ENCODE measurements at places on chromosomes 1 and 21.

GRCh38 chr1:169809370-169810095, 14.8 kb upstream of the METTL18 start:
- DNase-seq, result peak; percentile 73

- no peak for DNase-seq
Measured at GRCh38 chr1:44834328-44834727, 8.7 kb downstream of the PTCH2 start.

DNA sequence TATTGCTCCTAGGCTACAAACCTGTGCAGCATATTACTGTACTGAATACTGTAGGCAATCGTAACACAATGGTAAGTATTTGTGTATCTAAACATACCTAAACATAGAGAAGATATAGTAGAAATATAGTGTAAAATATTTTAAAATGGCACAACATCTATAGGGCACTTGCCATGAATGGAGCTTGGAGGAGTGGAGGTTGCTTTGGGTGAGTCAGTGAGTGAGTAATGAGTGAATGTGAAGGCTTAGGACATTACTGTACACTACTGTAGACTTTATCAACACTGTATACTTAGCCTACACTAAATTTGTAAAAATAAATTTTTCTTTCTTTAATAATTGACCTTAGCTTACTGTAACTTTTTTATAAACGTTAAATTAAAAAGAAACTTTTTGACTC, 7.9 kb downstream of the LEFTY2 start:
- no peak for DNase-seq

- peak; percentile 98 for DNase-seq
Measured at GRCh38 chr1:168466092-168466713, 77.6 kb downstream of the XCL2 start.

DNA sequence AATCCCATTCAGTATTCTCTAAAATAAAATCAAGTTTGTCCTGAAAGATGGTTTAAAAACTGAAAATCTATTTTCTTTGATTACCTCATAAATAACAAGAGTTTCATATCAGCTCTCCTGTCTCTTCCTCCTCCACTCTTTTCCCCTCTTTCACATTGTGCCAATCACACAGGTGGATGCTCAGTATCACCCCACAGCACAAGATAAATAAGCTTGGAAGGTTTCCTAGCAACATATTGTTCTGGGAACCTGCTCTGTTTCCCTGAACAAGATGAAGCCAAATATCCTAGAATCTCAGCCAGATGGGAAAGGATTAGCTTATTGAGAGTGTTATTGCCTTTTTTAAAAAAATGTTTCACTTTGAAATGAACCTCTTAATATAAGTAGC, 45.7 kb upstream of the CACYBP start:
- peak; percentile 71 for DNase-seq

GRCh38 chr1:234065794-234066447, 161.4 kb downstream of the SLC35F3 start:
- DNase-seq, result peak; percentile 51

GRCh38 chr21:44907225-44907965, 13.3 kb downstream of the ITGB2 start:
- no peak for DNase-seq

GRCh38 chr21:41597227-41597626, 89.3 kb upstream of the TMPRSS2 start:
- no peak for DNase-seq

DNA sequence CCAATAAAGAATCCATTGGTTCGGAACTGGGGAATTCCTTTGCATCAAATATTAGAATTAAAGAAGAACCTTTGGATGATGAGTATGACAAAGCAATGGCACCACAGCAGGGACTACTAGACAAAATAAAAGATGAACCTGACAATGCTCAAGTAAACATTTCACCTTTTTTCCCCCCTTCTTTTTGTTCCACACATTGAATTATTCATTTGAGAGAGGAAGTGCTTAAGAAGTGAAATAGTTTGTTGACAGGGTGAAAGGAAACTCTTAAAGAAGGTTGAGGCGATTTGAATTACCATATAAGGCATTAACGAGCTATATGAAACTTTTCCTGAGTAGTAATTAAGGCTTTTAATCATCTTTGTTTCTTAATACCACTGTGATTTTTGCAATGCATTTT, 93.1 kb downstream of the ZMYM4 start:
- DNase-seq, result no peak

DNA sequence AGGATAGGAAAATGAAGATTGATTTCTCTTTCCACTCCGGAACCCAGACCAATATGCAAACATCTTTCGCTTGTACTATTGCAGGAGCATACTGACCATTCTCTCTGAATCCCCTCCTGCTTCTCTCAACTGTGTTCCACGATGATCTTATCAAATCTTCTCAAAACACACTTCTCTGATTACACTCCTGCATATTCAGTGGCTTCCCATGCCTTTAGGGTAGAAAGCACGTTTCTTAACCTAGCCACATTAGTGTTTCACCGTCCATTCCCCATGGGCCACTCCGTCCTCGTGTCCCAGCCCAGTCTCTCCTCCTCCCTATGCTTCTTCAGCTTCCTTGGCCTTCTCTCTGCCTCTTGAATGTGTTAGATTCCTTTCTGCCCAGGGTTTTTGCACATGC, 198.5 kb downstream of the ZP4 start:
- no peak for DNase-seq

- DNase-seq, result no peak
Measured at GRCh38 chr1:245332085-245332484, 177.3 kb downstream of the KIF26B start.

DNA sequence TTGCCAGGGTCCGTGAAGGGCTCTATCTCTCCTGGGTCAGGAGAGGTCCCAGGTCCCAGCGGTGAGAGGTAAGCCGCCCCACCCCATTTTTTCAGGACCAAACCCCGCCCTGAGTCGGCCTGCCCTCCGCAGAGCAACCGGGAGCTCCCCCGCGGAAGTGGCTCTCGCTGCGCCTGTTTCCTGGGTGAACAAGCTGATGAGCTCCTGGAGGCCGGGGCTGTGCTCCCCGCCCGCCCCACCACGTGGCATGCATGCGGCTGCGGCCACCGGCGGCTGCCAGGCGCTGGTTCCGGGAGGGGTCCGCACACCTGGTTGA, 32.0 kb downstream of the ZBTB17 start:
- DNase-seq, result no peak

GRCh38 chr1:3545363-3546047, 65.8 kb downstream of the MEGF6 start:
- no peak for DNase-seq

DNA sequence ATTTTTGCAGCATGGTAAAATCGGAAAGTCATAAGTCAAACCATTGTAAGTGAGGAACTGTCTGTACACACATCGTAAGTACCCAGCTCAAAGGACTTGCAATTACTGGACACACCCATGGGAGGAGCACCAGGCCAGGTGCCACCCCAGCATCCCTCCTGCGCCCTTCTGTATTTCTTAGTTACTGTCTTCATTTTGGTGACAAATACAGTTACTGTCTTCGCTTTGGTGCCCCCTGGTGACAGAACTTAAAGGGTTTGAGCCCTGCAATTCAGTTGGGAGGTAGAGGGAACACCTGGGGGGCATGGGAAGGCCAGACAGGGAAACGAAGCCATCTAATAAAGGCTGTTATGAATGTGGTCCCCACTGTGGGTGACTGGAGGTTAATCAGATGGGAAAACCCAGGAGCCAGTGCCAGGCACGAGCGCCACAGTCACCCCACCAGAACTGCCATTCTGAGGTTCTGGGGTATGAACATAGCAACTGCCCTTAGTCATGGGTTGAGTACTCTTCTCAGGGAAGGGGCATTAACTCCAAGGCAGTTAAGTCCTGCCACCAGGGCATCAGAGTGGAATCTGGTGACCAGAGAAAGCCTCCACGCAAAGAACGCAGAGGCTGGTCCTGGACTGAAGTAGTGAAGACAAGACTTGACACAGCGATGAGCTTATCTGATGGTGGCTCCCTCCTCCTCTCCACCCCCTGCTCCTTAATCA, 612.9 kb downstream of the PTPRU start:
- DNase-seq, result peak; percentile 40

GRCh38 chr21:45644041-45644906, 749 bp downstream of the PCBP3 start:
- DNase-seq, result peak; percentile 64

DNA sequence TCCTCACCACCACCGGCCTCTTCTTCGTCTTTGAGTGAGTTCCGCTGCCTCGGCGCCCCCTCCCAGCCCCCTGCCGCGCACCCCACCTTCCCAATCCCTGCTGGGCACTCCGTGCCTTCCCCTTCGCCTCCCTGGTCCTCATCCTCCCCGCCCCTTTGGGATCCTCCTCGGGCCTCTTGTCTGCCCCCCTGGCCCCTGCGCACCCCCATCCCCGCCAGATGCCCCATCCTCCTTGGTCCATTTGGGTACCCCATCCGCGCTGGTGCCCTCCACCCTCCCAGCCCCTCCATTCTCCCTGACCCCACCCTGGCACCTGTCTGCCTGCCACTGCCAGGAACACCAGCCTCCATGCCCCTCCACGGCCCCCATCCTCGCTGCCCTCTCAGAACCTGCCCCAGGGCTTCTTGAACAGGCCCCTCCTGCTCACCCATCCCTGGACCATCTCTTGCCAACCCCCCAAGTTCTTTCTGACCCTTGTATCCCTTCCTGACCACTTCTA, 667 bp downstream of the ZDHHC18 start:
- no peak for DNase-seq

- DNase-seq, result peak; percentile 77
Measured at GRCh38 chr21:41631564-41632461, 123.9 kb upstream of the TMPRSS2 start.

- DNase-seq, result no peak
Measured at GRCh38 chr1:43359696-43360095, 915 bp downstream of the CDC20 start.

GRCh38 chr1:86708920-86709319, 4.5 kb downstream of the SH3GLB1 start:
- DNase-seq, result no peak

GRCh38 chr1:164937291-164937690, 378.3 kb downstream of the PBX1 start:
- peak; percentile 49 for DNase-seq
